ENCODE measurements at places on chromosomes 1 and 21.

DNA sequence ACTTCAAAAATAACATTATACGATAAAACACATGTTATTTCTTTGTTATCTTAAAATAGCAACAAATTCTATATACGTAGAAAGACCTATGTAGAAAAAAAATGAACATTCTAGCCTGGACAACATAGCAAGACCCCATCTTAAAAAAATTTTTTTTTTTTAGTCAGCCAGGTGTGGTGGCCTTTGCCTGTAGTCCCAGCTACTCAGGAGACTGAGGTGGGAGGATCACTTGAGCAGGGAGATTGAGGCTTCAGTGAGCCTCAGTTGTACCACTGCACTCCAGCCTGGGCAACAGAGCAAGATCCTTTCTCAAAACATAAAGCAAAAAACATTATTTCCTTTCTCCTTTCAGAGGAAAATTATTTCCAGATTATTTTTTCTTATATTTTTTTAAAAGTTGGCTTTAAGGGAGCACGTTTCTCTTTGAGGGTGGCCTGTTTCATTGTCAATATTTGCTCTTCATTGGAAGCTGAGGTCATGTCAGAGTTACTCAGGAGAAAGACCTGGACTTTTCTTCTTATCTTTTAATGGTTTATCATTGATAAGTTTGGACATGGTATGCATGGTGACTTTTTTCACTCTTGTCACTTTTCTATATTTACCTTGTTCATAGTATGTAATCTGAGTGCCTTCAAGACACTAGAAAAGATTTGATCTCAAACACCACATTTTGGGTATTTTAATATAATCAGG, 32.0 kb downstream of the NFIA start:
- DNase-seq, result no peak

GRCh38 chr1:53502641-53503432, 43.6 kb downstream of the DMRTB1 start:
- no peak for DNase-seq

DNA sequence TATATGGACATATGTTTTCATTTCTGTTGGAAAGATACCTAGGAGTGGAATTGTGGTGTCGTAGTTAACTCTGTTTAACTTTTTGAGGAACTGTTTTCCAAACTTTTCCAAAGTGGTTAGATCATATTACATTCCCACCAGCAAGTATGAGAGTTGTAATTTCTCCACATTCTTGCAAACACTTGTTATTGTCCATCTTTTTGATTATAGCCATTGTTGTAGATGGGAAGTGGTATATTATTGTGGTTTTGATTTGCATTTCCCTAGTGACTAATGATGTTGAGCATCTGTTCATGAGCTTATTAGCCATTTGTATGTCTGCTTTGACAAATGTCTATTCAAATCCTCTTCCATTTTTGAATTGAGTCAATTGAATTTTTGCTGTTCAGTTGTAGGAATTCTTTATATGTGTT, 19.8 kb downstream of the CAMTA1 start:
- DNase-seq, result no peak

GRCh38 chr1:117895482-117896114, 33.8 kb downstream of the GDAP2 start:
- DNase-seq, result peak; percentile 54

GRCh38 chr1:24051206-24051945, 60.6 kb downstream of the MYOM3 start:
- DNase-seq, result no peak

- DNase-seq, result no peak
Measured at GRCh38 chr1:170239445-170239844, 93.7 kb downstream of the NTMT2 start.

- DNase-seq, result no peak
Measured at GRCh38 chr1:108000620-108001111, 35.7 kb upstream of the VAV3 start.

DNA sequence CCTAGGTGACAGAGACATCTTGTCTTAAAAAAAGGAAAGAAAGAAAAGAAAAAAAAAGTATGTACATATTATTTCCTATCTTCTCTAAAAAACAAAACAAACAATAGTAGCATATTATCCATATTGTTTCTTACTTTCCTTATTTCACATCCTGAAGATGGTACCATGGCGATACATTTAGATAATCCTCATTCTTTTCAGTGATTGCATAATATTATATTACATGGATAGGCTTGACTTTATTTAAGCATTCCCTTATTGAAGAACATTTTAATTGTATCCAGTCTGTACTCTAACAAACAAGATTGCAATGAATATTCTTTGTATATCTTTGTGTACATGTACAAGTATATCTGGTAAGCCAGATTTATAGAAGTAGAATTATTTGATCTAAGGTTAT, 82.9 kb upstream of the PUM1 start:
- DNase-seq, result no peak

DNA sequence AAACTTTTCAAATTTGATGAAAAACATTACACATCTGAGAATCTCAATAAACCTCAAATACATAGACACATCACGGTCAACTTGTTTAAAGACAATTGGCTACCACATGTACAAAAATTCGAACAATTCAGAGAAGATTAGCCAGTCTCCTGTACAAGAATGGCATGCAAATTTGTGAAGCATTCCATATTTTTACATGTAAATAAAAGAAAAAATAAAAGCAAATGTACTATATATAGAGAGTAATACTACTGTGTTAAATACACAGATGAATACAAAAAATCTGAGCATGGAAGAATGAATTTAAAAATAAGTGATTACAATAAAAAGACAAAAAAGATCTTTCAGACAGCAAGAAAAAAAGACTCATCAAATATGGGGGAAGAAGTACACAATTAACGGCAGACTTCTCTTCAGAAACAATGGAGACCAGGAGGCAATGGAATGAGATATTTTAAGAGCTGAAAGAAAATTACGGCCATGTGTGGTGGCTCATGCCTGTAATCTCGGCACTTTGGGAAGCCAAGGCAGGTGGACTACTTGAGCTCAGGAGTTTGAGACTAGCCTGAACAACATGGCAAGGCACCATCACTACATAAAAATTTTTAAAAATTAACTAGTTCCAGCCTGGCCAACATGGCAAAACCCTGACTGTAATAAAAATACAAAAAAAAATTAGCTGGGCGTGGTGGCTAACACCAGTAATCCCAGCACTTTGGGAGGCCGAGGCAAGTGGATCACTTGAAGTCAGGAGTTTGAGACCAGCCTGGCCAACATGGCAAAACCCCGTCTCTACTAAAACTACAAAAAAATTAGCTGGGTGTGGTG, 23.2 kb downstream of the HAX1 start:
- DNase-seq, result no peak

DNA sequence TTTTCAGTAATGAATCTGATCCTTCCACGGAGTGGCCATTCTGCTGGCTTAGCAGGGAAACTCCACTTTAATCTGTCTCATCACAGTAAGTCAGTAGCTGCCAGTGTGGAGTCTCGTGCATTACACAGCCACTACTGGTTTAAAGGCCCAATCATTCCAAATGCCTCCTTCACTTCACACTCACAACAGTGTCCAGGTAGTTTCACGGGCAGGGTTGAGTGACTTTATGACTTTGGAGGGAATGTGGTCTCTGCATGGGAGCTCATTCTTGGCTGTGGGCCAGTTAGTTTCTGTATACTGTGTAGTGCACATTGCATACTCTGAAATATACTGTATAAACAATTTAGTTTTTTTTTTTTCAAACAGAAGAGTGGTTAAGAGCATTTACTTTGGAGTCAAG, 34.6 kb upstream of the C1orf87 start:
- DNase-seq, result no peak

- no peak for DNase-seq
Measured at GRCh38 chr1:111565079-111565478, 54.5 kb upstream of the RAP1A start.

GRCh38 chr1:201783058-201783457, 45.9 kb upstream of the IPO9 start:
- DNase-seq, result no peak

- DNase-seq, result no peak
Measured at GRCh38 chr1:9914610-9914937, 4.5 kb upstream of the CTNNBIP1 start.

- no peak for DNase-seq
Measured at GRCh38 chr1:8911416-8912309, 33.2 kb upstream of the ENO1 start.

DNA sequence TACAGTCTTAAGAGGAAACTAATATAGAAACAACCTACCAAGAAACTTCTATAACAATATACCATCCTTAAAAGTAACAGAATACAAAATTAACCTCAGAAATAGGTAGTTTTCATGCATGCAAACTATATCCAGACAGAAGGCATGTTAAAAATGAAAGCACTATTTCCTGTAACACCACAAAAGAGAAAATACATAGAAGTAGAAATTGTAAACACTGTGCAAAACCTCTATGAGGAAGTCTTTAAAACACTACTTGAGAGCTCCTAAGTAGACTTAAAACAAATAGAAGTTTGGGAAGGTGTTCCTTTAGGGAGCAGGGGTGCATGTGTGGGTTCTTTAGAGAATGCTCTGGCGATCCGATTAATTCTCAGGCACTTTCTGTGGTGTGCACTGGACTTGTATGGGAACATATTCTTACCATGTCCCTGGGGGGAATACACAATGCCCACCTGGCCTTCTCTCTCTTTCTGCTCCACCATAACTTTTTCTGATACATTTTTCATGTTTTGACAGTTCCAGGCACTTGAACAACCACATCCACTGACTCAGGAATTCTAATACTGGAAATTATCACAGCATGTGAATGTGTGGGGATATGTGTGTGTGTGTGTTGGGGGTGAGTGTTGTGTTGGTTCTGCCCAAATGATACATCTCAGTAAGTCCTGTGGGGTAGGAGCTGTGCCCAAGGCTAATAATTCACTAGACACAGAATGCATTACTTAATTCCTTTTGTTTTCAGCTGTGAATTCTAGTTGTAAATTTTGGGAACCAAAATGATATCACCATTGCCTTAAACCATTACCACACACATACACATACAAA, 866.3 kb upstream of the B3GALT2 start:
- no peak for DNase-seq

DNA sequence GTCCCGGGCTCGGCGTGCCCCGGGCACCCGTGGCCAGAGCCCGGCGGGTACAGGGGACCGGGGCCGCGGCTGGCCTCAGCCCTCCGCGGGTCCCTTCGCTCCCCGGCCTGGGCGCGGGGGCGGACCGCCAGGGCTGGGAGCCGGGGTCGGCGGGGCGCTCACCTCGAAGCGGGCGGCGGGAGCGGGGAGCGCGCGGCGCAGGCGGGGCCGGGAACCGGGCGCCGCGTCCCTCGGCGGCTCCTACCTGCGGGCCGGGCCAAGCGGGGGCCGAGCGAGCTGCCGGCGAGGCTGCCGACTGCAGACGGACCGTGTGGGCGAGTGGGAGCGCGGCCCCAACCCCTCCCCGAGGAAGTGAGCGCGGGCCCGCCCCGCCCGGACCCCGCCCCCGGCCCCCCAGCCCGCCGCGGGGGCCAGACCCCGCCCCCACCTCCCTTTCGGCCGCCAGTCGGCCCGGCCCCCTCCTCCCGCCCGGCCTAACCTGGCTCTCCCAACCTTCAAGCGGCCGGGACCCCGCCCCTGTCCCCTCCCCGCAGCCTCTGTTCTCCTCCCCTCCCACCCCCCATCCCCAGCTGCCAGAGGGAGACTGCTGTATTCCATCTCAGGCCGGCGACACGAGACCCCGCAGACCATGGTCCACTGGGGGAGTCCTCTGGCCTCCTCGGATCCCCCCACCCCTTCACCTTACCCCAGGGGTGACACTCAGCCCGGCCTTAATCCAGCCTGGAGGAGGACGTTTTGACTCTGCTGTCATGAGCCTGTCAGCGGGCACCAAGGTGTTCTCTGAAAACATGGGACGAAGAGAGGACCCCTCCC, at the start of gene FHL3:
Gene FHL3, minus strand, starts transcription at position 320 of the 813 bp plus-strand sequence. CDS start 6,102 bp downstream, outside the sequence.
- no peak for DNase-seq

- DNase-seq, result no peak
Measured at GRCh38 chr21:31446226-31446855, 102.3 kb upstream of the TIAM1 start.

- DNase-seq, result no peak
Measured at GRCh38 chr1:109783436-109783835, 19.7 kb upstream of the EPS8L3 start.

GRCh38 chr1:64092851-64093371, 110.5 kb upstream of the UBE2U start:
- DNase-seq, result no peak

DNA sequence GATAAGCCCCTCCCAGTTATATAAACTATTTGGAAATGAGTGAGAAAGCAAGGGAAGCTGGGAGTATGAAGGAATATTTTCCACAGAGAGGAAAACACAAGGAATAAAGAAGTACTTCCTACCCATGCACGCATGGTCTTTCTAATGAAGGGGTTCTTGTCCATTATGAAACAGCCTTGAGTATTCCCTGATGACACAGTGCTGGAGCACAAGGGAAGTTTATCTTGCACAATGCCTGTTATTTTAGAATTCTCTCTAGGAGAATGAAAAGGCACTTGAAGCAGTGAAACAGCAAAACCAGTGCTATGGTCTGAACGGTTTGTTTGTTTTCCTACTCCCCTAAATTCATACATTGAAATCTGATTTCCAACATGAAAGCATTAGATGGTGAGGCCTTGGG, 38.6 kb upstream of the ADAMTS1 start:
- DNase-seq, result no peak

DNA sequence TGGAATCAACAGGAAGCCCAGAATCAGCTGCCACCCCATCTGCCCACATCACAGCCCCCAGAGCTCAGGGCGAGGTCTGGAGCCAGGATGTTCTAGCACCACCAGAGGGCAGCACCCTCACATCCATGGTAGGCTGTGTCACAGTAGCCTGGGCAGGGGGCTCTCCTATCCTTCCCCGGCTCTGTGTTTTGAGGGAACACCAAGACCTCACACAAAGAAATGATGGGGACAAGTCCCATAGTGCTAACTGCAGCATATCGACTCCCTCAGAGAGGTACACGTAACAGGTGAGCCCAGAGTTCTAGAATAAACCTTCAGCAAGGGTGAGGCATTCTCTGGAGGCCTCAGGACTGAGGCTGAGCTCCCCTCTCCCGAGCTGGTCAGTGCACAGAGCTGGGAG, 2.3 kb upstream of the KCNC4 start:
- DNase-seq, result peak; percentile 77

GRCh38 chr1:228555074-228555994, 68.2 kb downstream of the RNF187 start:
- DNase-seq, result peak; percentile 21

- DNase-seq, result no peak
Measured at GRCh38 chr1:209368864-209369598, 214.5 kb upstream of the CAMK1G start.

- no peak for DNase-seq
Measured at GRCh38 chr1:92995441-92996430, 34.5 kb upstream of the DIPK1A start.

DNA sequence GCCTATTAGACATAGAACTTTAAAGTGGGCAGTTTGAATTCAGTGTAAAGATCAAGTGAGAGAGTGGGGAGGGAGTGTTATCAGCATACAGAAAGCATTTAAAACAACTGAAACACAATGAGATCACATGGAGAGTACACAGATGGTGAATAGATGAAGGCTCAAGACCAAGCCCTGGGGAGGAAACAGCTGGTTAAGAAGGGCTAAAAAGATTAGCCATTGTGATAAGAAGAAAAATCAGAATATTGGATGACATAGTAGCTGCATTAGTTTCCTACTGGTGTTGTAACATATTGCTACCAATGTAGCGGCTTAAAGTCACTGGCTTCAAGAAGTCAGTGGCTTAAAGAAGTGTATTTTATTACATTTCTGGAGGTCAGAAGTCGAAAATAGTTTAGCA, 443.4 kb upstream of the RGS18 start:
- no peak for DNase-seq

- DNase-seq, result no peak
Measured at GRCh38 chr1:7043719-7044535, 258.7 kb downstream of the CAMTA1 start.
